H1 (cell line): ENCODE measurements at places on chromosomes 6 and 20. TPM values are rescaled to one million over a fixed set of nuclear protein-coding genes. Genes with fewer than 3 reads are reported as not detected.
A peak's percentile ranks its signal among the peaks of the same experiment; 100 is the strongest.

- DNase-seq = no peak
- H3K4me1 ChIP-seq = no peaks in the 10 kb centered on the region
- no peak overlapping the region for H3K27ac ChIP-seq
- no peaks in the 10 kb centered on the region for H3K27me3 ChIP-seq
- H3K4me3 ChIP-seq = no peak overlapping the region
- no peaks in the 10 kb centered on the region for H3K36me3 ChIP-seq
These were observed 67.8 kb downstream of the LY86 start for GRCh38 chr6:6656287-6656686.

- no peaks in the 10 kb centered on the region for H3K36me3 ChIP-seq
- DNase-seq = peak; percentile 56
- no peak overlapping the region for H3K27ac ChIP-seq
These were observed 66.1 kb upstream of the MLN start for GRCh38 chr6:33869826-33870423.

DNA sequence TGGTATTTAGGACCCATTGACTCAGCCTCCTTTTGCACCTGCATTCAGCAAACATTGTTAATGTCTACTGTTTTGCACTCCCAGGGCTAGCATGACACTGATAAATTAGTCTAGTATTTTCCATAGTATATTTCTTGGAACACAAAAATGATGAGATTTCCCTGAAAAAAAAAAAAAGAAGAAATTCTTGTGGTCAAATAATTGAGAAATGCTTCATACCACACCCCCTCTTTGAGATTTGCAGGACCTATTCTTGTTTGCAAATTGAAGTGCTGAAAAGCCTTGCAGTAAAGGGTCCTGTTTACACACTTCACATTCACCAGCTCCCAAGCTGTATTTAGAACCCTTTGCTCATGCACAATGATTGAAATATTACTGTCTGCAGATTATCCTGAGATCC, 36.3 kb upstream of the CLIC5 start:
- no peak overlapping the region for H3K27ac ChIP-seq
- H3K4me1 ChIP-seq = peaks cover 5% of the 10 kb centered on the region
- no peaks in the 10 kb centered on the region for H3K36me3 ChIP-seq
- DNase-seq = no peak

GRCh38 chr20:13353261-13353945, 132.3 kb downstream of the ISM1 start:
- DNase-seq = no peak
- no peaks in the 10 kb centered on the region for H3K27me3 ChIP-seq
- H3K36me3 ChIP-seq = no peaks in the 10 kb centered on the region
- H3K4me1 ChIP-seq = peaks cover 10% of the 10 kb centered on the region

The XKR7 gene
- 1.8 and 2.4 TPM in 2 replicates for total RNA-seq

The SALL4 gene
- 231 and 235 TPM in 2 replicates for total RNA-seq

The SLC25A27 gene
- total RNA-seq = 8.4 and 9.5 TPM in 2 replicates
